ENCODE measurements at places on chromosomes 16 and 17.

GRCh38 chr16:52499060-52499440 is 47.9 kb downstream of the TOX3 start:
- DNase-seq, result no peak

GRCh38 chr17:64020056-64020766 is at the start of gene ICAM2:
TSS of gene ICAM2 (minus strand) at chr17:64020633. CDS start at chr17:64006691, 13,942 bp downstream.
- no peak for DNase-seq

DNA sequence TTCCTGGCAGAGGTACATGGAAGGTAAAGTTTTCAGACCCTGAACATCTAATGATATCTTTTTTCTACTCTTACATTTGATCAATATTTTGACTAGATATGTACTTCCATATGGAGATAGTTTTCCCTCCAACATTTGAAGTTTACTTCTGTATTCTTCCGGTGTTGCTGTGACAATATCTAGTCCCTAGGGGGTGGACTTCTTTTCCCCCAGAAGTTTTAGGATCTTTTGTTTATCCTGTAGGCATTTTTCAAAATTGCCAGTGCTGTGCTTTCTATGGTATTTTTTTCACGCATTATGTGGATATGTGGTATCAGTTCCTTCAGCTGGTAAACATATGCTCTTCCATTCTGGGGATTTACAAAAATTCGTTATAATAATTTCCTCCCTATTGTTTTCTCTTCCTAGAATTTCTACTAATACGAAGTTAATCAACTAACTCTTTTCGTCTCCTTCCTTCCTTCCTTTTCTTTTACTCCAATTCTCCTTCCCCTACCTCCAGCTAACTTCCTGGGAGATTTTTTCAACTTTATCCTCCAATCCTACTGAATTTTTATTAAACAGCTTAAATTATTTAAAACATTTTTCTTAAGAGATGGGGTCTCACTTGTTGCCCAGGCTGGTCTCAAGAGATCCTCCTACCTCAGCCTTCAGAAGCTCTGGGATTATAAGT is 26.1 kb upstream of the ZNHIT3 start:
- DNase-seq, result no peak

DNA sequence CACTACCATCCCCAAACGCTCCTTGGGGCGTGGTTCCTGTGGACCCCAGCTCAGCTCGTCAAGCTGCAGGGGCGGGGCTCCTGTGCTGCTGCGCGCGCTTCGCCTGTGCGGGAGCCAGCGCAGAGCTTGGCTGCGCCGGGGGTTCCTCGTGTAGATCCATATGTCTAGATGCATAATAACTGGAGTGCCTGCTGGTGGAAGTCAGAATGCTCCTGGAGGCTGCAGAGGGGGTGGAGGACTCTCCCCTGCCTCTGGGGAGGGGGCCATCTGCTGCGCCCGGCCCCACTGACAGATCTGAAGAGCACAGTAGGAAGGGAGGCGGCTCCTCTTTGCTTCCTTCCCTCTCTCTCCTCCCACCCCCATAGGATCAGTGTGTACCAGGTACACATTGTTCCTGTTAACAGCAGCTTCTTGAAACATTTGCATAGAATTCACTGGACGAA is 4.6 kb downstream of the RASD1 start:
- no peak for DNase-seq

DNA sequence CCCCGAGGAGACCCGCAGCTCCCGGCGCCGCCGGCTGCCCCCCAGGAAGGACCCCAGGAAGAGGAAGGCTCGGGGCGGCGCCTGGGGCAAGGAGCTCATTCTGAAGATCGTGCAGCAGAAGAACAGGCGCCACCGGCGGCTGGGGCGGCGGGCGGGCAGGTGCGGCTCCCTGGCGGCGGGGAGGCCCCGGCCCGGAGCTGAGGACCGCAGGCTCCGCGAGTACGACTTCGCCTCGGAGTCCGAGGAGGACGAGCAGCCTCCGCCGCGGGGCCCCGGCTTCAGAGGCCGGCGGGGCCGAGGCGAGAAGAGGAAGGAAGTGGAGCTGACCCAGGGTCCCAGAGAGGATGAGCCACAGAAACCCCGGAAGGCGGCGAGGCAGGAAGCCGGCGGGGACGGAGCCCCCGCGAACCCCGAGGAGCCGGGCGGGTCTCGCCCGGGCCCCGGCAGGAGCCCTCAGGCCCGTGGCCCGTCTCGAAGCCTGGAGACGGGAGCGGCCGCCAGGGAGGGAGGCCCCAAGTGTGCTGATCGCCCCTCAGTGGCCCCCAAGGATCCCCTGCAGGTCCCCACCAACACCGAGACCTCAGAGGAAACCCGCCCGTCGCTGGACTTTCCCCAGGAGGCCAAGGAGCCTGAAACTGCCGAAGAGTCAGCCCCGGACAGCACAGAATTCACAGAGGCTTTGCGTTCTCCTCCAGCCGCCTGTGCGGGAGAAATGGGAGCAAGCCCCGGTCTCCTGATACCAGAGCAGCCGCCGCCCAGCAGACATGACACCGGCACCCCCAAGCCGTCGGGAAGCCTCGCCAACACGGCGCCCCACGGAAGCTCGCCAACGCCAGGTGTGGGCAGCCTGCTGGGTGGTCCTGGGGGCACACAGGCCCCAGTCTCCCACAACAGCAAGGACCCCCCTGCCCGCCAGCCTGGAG is 22.3 kb upstream of the ZFPM1 start:
- DNase-seq, result no peak

GRCh38 chr16:21628772-21629171 is 23.6 kb downstream of the IGSF6 start:
- no peak for DNase-seq

DNA sequence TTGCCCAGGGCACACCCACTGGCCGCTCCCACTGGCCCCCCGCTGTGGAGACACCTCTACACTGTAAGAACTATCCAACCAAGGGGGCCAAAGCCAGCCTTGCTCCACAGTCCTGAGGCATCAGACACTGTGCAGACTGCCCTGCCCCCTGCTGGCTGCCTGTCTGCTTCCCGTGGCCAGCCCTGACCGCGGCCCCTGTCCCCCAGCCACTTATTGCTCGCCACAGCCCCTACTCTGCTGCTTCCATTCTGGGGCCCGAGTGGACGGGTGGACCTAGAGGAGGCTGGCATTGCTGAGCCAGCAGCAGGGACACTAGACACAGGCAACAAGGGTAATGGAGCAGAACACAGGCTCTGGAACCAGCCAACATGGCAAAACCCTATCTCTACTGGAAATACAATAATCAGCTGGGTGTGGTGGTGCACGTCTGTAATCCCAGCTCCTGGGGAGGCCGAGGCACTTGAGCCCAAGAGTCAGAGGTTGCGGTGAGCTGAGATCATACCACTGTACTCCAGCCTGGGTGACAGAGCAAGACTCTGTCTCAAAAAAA is 19.7 kb upstream of the LRRC37A3 start:
- no peak for DNase-seq

- DNase-seq, result no peak
Observed at GRCh38 chr16:63921737-63922295, 1200.0 kb downstream of the CDH11 start.

- no peak for DNase-seq
Observed at GRCh38 chr17:29107933-29108822, 65.2 kb downstream of the PIPOX start.

- DNase-seq, result no peak
Observed at GRCh38 chr16:84528322-84528721, 23.9 kb upstream of the MEAK7 start.

GRCh38 chr16:31052114-31052513 is 18.8 kb downstream of the STX4 start:
- DNase-seq, result no peak

- DNase-seq, result no peak
Observed at GRCh38 chr17:74078363-74078941, 125.0 kb upstream of the RPL38 start.

All from mesothelial cell of epicardium (in vitro differentiated cells).